ENCODE measurements at places on chromosomes 6 and 20.

GRCh38 chr6:117174835-117175360, 90.5 kb upstream of the VGLL2 start:
- DNase-seq, result no peak

DNA sequence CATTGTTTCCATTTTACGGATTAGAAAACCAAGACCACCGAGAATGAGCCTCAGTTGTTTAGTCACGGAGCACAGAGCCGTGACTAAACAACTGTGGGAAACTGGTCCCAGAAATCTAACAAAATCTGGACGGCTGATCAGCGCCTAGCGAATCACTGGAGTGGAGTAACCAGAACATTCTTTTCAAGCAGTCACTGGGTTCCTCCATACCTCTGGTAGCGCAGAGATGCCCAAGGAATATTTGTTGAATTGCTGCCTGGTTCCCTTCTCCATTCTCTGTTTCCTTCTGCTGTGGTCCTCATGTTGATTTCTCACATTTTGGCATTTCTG, 62.0 kb downstream of the GPX5 start:
- DNase-seq, result no peak

DNA sequence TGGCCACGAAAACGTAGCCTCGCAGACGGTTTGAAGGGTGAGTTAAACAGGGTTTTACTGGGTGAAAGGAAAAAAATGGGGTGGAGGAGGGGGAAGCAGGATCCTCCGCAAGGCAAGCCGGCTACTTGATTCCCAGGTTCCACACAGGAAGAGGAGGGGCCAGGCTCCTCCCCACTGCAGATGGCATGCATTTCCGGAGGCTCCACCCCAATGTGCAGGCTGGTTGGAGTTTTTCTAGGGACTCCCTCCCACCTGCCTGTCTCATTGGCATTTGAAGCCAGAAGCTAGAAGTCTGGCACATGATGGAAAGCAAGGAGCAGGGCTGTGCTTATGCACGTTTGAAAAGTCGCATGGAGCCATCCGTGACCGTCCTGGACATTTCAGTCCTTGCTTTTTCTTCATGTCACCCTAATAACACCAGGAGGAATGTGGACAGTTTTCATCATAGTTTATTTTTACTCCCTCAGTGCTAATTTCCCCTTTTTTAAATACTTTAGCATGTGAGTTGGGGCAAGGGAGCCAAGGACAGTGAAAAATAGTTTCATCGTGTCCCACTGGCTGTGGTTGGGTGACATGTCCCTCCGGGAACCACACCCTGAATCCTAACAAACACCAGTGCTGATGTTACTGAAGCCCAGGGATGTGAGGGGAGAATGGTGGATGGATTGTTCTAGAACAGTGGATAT, 100.1 kb upstream of the INSM1 start:
- no peak for DNase-seq

DNA sequence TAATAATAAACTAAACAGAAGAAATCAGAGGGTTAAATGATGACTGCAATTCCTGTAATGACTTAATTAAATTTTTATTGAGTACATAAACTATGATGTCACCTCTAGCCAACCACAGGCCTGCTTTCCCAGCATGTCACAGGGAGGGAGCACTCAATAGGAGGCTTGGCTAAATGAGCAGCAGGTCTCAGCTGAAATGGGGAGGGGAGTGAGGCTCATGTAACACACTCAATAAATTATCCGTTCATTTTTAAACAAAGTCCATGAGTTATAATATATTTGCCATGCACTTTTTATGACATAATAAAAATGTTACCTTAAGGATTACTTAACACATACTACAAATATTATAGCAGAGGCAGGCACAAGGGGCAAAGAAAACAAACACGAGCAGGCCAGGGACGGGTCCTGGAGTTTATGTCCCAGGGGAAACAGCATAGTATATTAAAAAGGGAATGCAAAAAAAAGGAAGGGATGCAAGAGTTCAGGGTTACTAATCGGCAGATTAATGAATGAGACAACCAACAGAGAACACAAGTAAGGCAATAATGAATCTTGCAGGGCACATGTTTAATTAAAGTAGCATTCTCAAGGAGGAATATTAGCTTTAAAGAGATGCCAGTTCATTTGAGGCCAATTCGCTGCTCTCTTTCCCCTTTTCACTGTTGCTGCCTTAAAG, 27.1 kb upstream of the FAM83C start:
- DNase-seq, result no peak

GRCh38 chr6:44064089-44064947, 62.9 kb downstream of the MRPL14 start:
- peak; percentile 73 for DNase-seq

DNA sequence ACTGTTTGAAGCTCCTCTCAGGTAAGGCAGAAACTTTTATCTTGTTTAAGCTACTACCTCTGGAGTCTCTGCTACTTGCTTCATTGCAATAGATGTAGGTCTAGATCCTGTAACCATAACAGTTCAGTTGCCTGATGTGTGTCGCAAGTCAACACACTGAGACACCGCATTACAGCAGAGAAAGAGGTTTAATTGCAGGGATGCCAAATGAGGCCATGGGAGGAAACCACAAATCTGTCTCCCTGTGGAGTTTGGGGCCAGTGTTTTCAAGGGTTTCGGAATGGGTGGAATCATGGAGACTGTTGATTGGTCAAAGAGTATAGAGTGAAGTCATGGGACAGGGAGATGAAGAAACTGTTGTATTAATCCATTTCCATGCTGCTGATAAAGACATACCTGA, 57.1 kb upstream of the RBM24 start:
- no peak for DNase-seq

GRCh38 chr20:44805979-44806620, 4.2 kb downstream of the RIMS4 start:
- DNase-seq, result peak; percentile 86

- no peak for DNase-seq
These were observed 12.2 kb upstream of the NCOA5 start for GRCh38 chr20:46101957-46102356.

- no peak for DNase-seq
These were observed 750.6 kb upstream of the MMS22L start for GRCh38 chr6:98033617-98034016.

GRCh38 chr6:116389357-116389756, 18.6 kb downstream of the DSE start:
- no peak for DNase-seq

GRCh38 chr6:143293523-143293922, 157.0 kb downstream of the ADAT2 start:
- no peak for DNase-seq

- DNase-seq, result no peak
These were observed 5.4 kb downstream of the SYS1 start for GRCh38 chr20:45368221-45368980.

- no peak for DNase-seq
These were observed 58.5 kb upstream of the ATXN1 start for GRCh38 chr6:16819752-16820151.

DNA sequence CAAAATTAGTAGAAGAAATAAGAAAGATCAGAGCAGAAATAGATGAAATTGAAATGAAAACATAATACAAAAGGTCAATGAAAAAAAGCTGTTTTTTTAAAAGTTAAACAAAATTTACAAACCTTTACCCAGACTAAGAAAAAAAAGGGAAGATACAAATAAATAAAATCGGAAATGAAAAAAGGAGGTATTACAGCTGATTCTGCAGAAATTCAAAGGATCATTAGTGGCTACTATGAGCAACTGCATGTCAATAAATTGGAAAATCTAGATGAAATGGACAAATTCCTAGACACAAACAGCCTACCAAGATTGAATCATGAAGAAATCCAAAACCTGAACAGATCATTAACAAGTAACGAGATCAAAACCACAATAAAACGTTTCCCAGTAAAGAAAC, 59.2 kb downstream of the ZFP64 start:
- no peak for DNase-seq

GRCh38 chr6:142167486-142167885, 20.4 kb downstream of the VTA1 start:
- no peak for DNase-seq
